ENCODE measurements at places on chromosomes 4 and X. TPM values are rescaled to one million over a fixed set of nuclear protein-coding genes. Genes with fewer than 3 reads are reported as not detected.
A peak's percentile ranks its signal among the peaks of the same experiment; 100 is the strongest.

DNA sequence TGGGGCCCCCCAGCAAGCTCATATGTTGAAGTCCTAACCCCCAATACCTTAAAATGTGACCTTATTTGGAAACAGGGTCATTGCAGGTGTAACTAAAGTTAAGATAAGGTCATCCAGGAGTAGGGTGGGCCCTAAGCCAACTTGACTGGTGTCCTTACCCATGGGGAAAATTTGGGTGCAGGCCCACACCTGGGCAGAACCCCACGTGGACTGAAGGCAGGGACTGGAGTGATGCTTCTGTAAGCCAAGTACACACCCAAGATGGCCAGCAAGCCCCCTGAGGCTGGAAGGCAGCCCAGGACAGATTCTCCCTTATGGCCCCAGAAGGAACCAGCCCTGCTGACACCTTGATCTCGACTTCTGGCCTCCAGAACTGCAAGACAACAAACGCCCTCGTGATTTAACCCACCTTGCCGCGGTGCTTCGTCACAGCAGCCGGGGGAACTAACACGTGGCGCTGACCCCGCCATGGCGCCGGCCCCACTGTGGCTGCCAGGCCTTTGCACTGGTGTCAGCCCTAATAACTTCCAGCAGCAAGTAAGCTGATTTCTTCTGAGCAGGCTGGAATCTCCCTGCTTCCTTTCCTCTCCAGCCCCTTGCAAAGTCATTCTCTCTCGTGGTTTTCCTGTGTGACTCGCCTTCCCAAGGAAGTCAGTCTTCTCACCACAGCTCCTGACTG lies 23.2 kb upstream of the MXD4 start:
- no peak overlapping the region for H3K27ac ChIP-seq
- no peak for DNase-seq
- no peaks in the 10 kb centered on the region for H3K36me3 ChIP-seq
- H3K27me3 ChIP-seq = no peaks in the 10 kb centered on the region
- no peak overlapping the region for H3K4me3 ChIP-seq

DNA sequence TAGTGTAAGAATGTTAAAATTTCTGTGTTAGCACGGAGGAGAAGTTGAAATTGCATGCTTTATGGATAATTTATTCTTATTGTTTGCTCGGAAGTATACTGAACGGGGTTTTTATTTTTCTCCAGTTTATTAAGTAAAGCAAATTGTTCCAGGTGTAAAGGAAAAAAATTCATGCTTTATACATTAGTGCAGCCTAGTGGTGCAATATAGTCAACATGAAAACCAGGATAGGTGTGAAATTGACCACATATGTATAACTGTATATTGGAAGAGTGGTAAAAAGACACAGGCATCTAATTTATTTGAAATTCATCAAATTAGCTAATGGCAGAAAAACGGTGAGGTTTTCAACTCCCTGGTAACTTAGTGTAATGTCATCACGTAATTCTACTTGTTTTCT lies 959 bp downstream of the BRS3 start:
- H3K4me1 ChIP-seq = no peaks in the 10 kb centered on the region
- peaks cover 9% of the 10 kb centered on the region for H3K27me3 ChIP-seq
- DNase-seq = no peak
- H3K4me3 ChIP-seq = no peak overlapping the region

DNA sequence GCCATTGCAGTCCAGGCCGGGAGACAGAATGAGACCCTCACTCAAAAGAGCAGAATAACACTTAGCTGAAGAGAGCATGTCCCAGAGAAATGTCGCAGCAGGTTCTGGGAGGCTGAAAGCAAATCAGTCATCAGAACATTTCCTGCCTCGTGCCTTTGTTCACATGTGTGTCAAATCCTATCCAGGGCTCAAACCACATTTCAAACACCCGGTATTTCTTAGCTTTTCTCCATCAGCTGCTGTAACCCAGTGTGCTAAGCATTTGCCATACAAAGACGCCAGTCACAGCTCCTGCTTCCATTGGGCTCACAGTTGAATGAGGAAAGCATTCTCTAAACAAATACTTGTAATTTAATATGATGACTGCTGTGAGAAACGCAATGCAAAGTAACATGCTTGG lies 6.0 kb downstream of the PALLD start:
- H3K27ac ChIP-seq = no peak overlapping the region
- H3K36me3 ChIP-seq = no peaks in the 10 kb centered on the region
- no peaks in the 10 kb centered on the region for H3K27me3 ChIP-seq
- no peak for DNase-seq

GRCh38 chrX:66098162-66098561 lies 58.3 kb upstream of the VSIG4 start:
- H3K27me3 ChIP-seq = no peaks in the 10 kb centered on the region
- no peak overlapping the region for H3K4me3 ChIP-seq
- no peak for DNase-seq
- no peaks in the 10 kb centered on the region for H3K4me1 ChIP-seq

GRCh38 chr4:155701827-155702226 lies 35.2 kb downstream of the GUCY1A1 start:
- H3K27me3 ChIP-seq = no peaks in the 10 kb centered on the region
- H3K36me3 ChIP-seq = no peaks in the 10 kb centered on the region
- DNase-seq = no peak
- no peaks in the 10 kb centered on the region for H3K4me1 ChIP-seq
- no peak overlapping the region for H3K27ac ChIP-seq

DNA sequence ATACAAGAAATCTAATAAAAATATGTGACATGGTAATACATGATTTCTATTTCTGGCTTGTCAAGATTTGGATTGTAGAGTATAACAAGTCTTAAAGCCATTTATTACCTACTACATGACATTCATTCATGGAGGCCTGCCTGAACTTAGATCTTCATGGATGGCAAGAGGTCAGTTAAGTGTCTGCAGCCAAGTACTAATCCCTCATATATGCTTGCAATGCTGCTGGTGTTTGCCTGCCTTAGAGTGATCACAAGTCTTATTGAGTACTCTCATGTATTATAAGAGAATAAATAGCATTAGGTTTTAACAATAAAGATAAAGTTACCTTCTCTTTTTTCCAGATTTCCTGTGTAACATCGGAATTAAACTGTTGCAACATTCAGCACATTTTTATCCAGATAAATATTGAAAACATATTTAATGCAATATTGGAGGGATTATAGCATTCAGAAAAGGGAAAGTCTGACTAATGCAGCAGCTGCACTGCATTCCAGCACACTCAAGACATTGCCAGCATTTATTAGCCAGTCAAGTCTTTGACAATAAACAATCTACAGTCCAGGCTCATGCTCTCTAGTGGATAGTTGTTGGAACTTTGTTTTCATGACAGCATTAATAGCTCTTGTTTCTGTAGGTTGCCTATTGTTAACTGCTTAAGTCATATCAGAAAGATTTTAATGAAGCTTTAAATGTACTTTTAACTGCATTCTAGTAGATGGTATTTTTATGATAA lies 737.1 kb downstream of the FAT4 start:
- H3K4me1 ChIP-seq = no peaks in the 10 kb centered on the region
- H3K27me3 ChIP-seq = no peaks in the 10 kb centered on the region
- no peak for DNase-seq
- no peak overlapping the region for H3K27ac ChIP-seq
- no peak overlapping the region for H3K4me3 ChIP-seq
- H3K36me3 ChIP-seq = no peaks in the 10 kb centered on the region

DNA sequence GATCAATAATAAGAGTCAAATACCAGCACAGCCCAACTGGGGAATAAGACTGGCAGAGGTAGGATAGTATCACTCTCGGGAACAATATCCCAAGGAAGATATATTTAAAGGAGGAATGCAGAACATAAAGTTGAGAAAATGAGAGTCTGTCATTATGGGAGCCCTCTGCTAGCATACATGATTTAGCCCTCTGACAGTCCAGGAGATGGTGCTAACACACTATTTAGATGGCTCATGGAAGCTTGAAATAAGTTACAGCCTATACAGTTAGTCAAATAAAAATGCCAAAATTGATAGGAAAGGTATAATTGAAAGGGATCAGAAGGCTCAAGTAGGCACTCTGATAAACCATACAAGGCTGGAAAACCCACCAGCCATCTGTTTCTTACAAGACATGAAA lies 201.0 kb upstream of the NEIL3 start:
- no peak overlapping the region for H3K27ac ChIP-seq
- no peaks in the 10 kb centered on the region for H3K36me3 ChIP-seq
- H3K27me3 ChIP-seq = no peaks in the 10 kb centered on the region
- no peak overlapping the region for H3K4me3 ChIP-seq

GRCh38 chr4:107896158-107896645 lies 35.1 kb upstream of the CYP2U1 start:
- no peaks in the 10 kb centered on the region for H3K27me3 ChIP-seq
- H3K27ac ChIP-seq = peak overlapping the region; percentile 73
- H3K4me3 ChIP-seq = no peak overlapping the region
- no peak for DNase-seq
- peaks cover 21% of the 10 kb centered on the region for H3K4me1 ChIP-seq

GRCh38 chr4:139256349-139256748 lies 23.7 kb downstream of the MGARP start:
- H3K4me3 ChIP-seq = no peak overlapping the region
- H3K4me1 ChIP-seq = no peaks in the 10 kb centered on the region
- no peaks in the 10 kb centered on the region for H3K36me3 ChIP-seq
- H3K27me3 ChIP-seq = no peaks in the 10 kb centered on the region

- no peak for DNase-seq
- no peaks in the 10 kb centered on the region for H3K4me1 ChIP-seq
- H3K4me3 ChIP-seq = no peak overlapping the region
- H3K27me3 ChIP-seq = no peaks in the 10 kb centered on the region
Measured at GRCh38 chrX:17007134-17007768, 60.8 kb downstream of the REPS2 start.

DNA sequence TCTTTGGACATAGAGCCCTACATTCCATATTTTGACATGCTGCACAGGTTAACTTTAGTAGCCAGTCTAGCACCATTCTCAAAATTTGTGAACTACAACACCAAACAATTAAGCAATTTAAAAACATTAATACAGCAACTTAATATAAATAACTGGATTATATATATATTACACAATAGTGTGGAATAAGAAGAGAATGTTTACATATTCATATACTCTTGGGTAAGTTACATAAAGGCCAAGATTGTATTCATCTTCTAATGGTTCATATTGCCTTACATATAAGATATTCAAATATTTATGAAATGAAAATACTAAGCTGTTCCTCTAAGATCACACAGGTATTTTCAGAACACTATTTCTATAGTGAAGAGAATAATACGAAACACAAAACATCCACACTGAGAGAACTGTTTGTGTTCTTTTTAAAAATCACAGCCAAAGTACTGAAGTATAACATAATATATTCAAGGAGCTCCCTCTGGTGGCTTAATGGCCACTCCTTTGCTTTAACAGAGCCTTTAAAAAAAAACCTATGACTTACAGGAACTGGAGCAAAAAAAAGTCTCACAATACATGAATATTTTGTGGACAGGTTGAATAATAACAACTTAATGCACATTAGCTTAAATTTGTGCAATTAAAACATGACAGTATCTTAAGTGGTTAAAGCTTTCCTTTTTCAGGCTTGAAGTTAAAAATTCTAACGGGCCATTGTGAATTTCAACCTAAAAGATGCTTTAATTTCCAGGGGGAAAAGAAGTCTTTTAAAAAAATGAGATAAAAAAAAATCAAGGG lies 46.2 kb downstream of the NEK1 start:
- no peak overlapping the region for H3K27ac ChIP-seq
- H3K36me3 ChIP-seq = no peaks in the 10 kb centered on the region
- peak; percentile 14 for DNase-seq
- H3K4me1 ChIP-seq = no peaks in the 10 kb centered on the region
- no peak overlapping the region for H3K4me3 ChIP-seq
- no peaks in the 10 kb centered on the region for H3K27me3 ChIP-seq

DNA sequence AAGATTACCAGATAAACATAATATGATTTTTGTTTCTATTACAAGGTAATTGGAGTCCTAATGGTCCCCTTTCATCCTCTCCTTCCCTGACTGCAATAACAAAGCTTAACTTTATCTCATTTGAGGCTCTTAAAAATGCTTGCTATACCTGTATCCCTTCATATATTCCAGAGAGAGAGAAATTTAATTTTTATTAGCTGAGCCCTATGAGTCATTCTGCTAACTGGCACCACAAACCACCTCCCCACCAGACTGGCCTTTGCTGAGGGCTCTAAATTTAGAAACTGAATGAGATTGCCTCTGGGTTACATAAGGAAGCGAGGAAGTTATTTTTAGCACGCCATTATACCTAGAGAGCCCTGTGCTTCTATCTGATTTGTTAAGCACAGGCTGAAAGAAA lies 27.4 kb downstream of the CBLL2 start:
- H3K4me3 ChIP-seq = no peak overlapping the region
- no peaks in the 10 kb centered on the region for H3K36me3 ChIP-seq
- no peak for DNase-seq
- H3K4me1 ChIP-seq = no peaks in the 10 kb centered on the region

DNA sequence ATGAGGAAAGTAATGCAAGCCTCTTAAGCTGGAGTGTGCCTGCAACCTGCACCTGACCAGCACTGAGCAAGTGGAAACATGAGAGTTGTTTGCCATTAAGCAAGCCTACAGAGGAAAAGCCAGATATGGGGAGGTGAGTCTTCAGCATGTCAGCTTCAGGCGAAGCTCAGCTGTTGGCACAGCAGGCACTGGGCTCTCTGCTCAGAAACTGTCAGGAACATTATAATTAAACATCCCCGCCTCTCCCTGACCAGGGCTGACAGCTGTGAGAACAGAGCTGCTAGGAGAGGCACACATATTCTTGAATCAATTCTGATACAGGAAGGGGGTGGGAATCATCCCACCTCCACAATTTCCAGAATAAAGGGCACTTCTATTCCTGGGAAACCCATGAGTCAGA lies 19.0 kb upstream of the DCX start:
- no peak overlapping the region for H3K4me3 ChIP-seq
- no peaks in the 10 kb centered on the region for H3K4me1 ChIP-seq
- no peak for DNase-seq
- no peaks in the 10 kb centered on the region for H3K36me3 ChIP-seq
- H3K27ac ChIP-seq = no peak overlapping the region

GRCh38 chr4:188113156-188113555 lies 3.8 kb upstream of the TRIML2 start:
- no peaks in the 10 kb centered on the region for H3K27me3 ChIP-seq
- no peak overlapping the region for H3K27ac ChIP-seq
- H3K4me1 ChIP-seq = no peaks in the 10 kb centered on the region
- H3K36me3 ChIP-seq = no peaks in the 10 kb centered on the region
- DNase-seq = no peak
- H3K4me3 ChIP-seq = no peak overlapping the region

DNA sequence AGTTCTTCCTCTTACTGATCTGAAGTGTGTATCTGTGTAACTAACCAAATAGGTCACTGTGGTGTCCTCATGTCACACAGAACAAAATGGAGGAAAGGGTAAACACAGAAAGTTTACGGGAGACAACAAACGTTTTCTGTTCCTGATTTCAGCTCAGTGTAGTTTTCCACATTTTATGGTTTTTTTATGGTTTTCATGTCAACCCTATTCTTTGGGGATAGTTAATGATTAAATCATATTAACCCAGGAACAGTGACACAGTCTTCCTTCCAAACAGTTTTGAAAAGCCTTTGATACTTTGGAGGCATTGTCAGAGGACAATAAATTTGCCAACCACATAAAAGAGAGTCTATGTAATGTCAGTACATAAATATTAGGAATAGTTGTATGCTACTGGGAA lies 4.2 kb downstream of the LNX1 start:
- no peak overlapping the region for H3K4me3 ChIP-seq
- peak overlapping the region; percentile 63 for H3K27ac ChIP-seq
- H3K4me1 ChIP-seq = no peaks in the 10 kb centered on the region
- H3K27me3 ChIP-seq = no peaks in the 10 kb centered on the region
- no peaks in the 10 kb centered on the region for H3K36me3 ChIP-seq

GRCh38 chrX:23699636-23700194 lies 32.4 kb downstream of the PRDX4 start:
- H3K4me1 ChIP-seq = no peaks in the 10 kb centered on the region
- no peak for DNase-seq
- H3K4me3 ChIP-seq = no peak overlapping the region
- H3K27me3 ChIP-seq = no peaks in the 10 kb centered on the region
- H3K36me3 ChIP-seq = no peaks in the 10 kb centered on the region
- H3K27ac ChIP-seq = no peak overlapping the region

Gene HSFX1
- 2.0 TPM for total RNA-seq

Gene SULT1B1
- 212 TPM for total RNA-seq

Gene HPSE
- total RNA-seq = 0.75 TPM

Gene SPANXD
- not detected for total RNA-seq
